ENCODE measurements at places on chromosomes 6 and 20.

DNA sequence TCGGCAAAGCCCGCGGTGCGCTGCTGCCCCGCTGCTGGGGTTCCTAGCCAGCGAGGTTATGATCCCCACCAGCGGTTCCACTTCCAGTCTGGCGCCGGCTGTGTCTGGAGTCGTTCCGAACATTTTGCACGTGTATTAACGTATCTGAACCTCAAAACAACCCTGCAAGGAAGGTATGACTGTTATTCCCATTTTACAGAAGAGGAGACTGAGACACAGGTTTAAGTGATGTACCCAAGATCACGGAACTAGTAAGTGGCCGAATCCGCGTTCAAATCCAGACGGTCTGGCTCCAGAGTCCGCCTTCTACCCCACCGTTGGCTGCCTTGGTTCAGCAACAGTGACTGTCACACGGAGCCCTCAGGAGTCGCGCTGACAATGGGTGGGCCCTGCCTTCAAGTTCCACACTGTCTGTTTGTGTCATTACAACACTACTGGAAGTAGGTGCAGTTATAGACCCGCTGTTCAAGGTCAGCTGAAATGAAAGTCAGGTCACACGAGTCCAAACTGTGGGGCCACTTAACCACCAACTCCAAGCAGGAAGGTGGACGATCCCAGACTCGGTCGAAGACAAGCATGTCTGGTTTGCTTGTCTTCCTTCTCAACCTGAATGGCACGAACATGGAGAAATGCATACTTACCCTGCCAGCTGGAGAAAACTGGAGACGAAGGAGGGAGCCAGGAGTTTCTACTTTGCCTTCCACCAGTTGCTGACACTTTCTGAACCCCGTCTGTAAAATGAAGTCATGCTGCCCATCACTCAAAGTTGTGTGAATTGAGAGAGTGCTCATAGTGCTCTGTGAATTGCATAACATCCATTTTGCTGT is 803 bp upstream of the SRXN1 start:
- DNase-seq, result no peak

DNA sequence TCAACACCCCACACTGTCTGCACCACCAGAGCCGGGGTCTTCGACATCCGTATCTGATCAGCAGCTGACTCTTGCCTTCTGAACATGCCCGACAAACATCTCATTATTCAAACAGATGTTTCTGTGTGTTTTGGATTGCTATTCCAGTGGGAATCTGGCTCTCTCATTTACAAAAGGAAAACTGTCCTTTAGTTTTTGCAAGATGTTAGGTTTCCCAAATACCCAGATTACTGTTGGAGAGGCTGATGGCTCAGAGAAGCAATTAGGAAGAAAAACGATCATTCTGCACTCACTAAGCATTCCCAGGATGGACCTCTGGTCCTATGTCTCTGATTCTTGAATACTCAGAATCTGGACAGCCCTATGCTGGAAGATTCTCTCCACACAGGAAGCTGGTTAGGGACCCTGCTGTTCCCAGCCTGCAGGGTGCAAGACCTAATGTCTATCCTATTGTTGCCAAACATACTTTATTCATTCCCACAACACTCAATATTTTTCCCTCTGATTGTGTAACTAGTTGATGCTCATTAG is 532.9 kb downstream of the CDH26 start:
- DNase-seq, result no peak

- no peak for DNase-seq
These were observed 62.2 kb upstream of the SLC22A16 start for GRCh38 chr6:110538416-110539160.

- DNase-seq, result no peak
These were observed 2.1 kb upstream of the YWHAB start for GRCh38 chr20:44883214-44883902.

- DNase-seq, result no peak
These were observed 53.2 kb downstream of the PTPN1 start for GRCh38 chr20:50563133-50563944.

DNA sequence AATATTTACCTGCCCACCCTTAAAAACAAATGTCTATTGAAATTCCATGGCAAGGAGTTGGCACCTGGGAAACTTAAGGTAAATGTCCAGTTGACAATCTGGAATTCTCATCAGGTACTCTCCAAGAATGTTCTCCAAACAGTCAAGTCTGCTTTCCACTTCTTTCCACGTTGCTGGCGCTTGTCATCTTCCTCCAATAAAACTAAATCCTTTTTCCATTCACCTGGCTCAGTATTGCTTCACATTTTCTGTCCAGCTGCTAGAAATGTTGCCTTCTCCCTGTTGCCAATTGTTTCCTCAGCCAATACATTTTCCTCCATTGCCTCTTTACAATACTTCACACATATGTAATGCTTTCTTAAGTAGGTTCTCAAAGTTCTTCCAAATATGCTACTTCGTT is 1288.1 kb upstream of the MAP3K7 start:
- no peak for DNase-seq

GRCh38 chr6:4446982-4447381 is 311.6 kb upstream of the ECI2 start:
- DNase-seq, result no peak

GRCh38 chr6:157452096-157452495 is 71.1 kb downstream of the ZDHHC14 start:
- DNase-seq, result no peak

DNA sequence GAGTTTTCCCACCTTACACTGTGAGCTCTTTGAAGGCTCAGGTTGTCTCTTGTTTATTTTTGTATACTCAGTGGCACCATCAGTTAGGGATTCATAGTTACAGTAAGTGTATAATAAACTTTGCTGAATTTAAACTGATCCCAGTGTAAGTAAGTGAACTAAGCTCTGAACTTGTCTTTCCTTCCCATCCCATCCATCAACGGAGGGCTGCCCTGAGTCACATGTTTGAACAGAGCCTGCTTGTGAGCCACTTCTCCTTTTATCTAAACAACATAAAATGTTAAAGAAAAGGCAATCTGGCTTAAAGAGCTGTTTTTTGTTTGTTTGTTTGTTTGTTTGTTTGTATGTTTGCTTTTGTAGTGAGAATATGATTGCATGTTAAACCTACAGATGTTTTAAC is 185.7 kb upstream of the MARCKS start:
- no peak for DNase-seq

- no peak for DNase-seq
These were observed at the start of gene SEMG2 for GRCh38 chr20:45221076-45221475. SEMG2 (plus strand) TSS chr20:45221373; CDS start chr20:45221390, 17 bp downstream.

- no peak for DNase-seq
These were observed 391.1 kb downstream of the BTBD9 start for GRCh38 chr6:38248500-38249234.

- DNase-seq, result no peak
These were observed 30.8 kb upstream of the COL21A1 start for GRCh38 chr6:56278171-56278591.

GRCh38 chr20:10954908-10955580 is 281.2 kb upstream of the JAG1 start:
- no peak for DNase-seq

- DNase-seq, result no peak
These were observed 13.5 kb upstream of the CD2AP start for GRCh38 chr6:47464052-47464451.

DNA sequence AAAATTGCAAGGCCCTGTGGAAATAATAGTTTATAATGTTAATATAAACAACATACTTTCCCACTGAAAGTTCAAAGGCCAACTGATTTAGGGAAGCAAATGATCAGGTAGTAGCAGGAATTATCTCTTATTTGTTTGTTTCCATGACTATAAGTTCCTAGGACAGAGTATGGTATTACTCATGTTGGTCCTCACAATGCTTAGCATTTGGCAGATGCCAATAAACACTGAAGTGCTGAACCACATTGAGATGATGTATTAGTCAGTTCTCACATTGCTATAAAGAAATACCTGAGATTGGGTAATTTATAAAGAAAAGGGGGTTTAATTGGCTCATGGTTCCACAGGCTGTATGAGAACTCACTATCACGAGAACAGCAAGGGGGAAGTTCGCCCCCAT is 129.6 kb upstream of the NUP153 start:
- no peak for DNase-seq

GRCh38 chr6:52392944-52393343 is 27.2 kb upstream of the EFHC1 start:
- no peak for DNase-seq

- no peak for DNase-seq
These were observed 4.0 kb upstream of the OSBPL2 start for GRCh38 chr20:62234339-62234738.

DNA sequence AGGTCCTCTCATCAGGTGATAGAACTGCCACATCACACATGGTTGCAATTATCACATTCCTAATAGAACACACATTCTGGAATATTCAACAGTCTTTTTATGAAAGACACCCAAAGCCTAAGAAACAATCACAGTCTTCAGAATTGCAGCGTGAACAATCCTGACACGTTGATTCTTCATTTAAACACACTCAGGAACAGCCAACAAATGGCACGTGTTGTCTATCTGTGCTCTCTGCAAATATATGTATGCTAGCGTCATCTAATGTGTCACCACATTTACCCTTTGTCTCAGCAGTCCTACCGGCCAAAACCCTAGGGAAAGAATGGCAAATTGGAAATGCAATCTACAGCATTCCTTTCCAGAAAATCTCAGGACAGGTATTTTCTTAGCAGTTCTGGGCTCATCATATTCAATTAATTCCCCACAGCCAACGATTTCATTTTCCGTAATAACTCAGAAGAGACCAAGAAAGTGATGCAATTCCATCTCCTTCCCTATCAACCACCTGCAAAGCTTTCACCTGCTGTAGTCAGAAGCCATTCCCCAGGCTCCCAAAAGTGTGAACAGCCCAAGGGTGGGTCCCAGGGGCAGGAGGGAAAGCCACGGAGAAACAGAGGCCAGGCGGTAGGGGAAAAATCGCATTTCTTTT is 280.3 kb upstream of the JARID2 start:
- DNase-seq, result peak; percentile 70

DNA sequence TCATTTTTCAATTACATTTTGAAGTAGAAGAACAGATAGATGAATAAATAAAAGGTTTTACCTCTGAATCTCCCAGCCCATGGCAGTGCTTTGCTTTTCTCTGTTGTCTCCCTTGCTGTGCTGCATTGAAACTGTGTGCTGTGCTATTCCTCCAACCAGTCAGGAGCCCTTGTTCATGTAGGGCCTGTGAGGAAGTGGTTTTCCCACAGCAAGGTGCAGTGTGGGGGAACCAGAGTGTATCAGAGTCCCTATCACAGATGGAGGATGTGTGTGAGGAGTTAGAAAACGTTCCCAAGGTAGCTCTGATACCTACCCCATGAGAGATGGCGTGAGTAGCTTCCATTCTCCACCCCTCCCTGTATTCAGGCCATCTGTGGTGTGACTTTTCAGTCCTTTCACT is 72.8 kb upstream of the RALGAPA2 start:
- DNase-seq, result no peak

DNA sequence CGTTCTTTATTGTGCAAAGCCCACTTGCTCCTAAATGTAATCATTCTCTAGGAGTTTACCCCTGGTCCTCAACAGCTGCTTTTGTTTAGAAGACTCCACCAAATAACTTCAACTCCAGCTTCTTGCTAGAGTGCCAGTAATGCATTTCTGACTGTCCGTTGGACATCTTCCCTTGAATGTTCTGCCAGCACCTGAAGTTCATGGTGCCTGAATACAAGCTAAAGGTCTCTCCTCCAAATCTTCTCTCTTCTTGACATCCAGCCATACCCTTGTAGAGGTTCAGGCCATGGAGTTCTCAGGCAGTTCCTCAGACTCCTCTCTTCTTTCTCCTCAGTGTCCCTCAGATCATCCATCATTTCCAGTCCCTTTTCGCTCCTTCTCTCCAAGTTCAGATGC is 21.7 kb downstream of the PHACTR2 start:
- no peak for DNase-seq
